ENCODE measurements at places on chromosomes 6 and 20.

DNA sequence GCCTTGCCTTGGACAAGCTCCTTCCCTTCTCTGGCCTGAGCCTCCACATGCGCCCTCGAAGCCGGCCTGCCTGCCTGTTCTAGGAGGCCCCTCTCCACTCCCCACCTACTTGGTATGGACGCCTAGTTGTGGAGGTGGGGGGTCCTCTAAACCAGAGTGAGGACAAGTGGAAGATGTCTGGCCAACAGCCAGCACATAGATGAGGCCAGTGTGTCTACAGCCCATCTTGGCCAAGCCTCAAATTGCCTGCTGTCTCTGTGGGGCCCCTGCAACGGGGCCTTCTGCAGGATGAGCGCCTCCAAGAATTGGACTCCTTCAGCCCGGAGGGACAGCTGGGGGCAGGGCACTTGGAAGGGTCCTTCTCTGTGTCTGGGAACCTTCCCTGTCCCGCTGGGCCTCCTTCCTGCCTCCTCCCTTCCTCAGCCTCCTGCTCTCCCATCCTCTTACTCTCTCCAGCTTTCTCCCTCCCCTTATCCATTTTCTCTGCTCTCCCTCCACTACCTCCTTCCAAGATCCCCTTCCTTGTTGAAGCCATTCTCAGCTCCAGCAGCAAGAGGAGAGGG lies 1.6 kb downstream of the MDFI start:
- peak; percentile 54 for DNase-seq

- DNase-seq = peak; percentile 84
Measured at GRCh38 chr20:58892141-58892931, 39.8 kb downstream of the GNAS start.

- DNase-seq = no peak
Measured at GRCh38 chr20:57988828-57989227, 239.6 kb downstream of the ANKRD60 start.

GRCh38 chr6:21024616-21025015 lies 490.4 kb downstream of the CDKAL1 start:
- no peak for DNase-seq

DNA sequence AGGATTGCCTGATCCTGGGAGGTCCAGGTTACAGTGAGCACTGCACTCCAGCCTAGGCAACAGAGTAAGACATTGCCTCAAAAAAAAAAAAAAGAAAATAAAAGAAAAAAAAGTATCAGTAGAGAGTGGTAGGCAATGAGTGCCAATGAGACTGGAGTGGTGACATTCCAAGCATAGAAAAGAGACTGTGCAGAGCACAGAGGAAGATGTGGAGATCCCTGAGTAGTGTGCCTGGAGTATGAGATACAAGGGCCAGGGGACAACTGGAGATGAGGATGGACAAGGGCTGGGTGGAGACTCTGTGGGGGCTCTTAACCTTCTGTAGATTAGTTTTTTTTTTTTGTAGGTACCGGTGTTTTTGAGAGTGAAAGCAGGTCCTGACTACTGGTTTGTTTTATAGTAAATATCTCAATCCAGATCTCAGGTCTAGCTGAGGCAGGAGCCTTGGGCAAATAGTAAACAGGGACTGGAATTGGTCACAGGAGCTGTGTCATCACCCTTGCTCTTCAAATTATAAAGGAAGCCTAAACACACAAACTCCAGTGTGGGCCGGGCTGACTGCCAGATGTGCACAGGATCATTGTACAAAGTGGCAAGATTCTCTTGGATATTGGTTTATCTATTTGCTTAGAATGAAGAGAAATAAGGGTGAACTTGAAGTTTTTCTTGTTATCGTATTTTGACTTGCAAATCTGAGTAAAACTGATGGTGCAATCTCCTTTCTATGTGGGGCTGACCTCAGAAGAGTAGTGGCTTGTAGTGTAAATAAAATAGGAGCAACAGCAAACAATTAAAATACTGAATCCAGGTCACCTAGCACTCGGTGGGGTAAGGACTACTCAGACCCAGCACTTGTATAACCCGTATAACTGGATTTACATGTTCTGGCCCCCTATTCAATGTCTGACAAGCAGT lies 144.9 kb downstream of the SOX4 start:
- peak; percentile 15 for DNase-seq

DNA sequence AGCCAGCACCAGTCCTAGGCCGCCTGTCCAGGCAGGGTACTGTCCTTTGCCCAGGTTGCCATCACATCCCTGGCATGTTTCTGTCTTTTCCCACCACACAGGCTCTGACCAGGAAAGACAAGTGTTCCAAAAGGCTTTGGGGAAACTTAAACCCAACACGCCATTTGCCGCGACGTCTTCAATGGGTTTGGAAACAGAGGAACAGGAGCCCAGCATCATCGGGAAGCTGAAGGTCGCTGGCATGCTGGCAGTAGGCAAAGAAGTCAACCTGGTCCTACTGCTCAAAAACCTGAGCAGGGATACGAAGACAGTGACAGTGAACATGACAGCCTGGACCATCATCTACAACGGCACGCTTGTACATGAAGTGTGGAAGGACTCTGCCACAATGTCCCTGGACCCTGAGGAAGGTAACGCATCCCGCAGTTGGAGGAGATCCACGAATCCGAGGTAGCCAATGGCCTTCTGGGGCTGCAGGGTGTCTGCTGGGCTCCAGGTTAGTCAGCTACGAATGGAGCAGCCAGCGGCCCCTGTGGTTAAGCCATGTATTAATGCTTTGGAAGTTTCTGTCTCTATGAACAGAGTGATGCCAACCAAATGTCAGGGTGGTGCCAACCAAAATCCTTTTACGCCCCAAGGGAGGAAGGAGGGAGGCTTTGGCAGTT lies 36.2 kb downstream of the TGM3 start:
- DNase-seq = no peak

DNA sequence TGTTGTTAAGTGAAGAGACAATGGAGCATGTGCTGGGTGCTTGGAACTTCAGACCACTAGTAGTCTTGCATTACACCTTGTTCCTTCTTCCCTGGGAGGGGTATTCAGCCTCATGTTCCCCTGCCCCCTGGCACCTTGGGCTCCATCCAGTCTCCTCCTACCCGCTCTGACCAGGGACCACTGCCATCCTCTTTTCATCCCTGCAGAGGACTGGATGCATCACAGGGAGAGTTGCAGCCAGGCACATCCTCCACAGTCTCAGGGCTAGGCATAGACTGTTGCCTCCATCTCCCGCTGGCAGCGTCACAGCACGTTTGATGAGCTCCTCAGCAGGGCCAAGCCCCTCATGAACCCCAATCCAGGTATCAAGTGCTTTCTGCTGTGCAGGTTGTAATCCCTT lies 1.3 kb upstream of the TAAR8 start:
- no peak for DNase-seq

- no peak for DNase-seq
Measured at GRCh38 chr20:19408971-19409370, 196.5 kb downstream of the SLC24A3 start.

- DNase-seq = peak; percentile 2
Measured at GRCh38 chr6:133890711-133891148, 1.8 kb downstream of the TCF21 start.

DNA sequence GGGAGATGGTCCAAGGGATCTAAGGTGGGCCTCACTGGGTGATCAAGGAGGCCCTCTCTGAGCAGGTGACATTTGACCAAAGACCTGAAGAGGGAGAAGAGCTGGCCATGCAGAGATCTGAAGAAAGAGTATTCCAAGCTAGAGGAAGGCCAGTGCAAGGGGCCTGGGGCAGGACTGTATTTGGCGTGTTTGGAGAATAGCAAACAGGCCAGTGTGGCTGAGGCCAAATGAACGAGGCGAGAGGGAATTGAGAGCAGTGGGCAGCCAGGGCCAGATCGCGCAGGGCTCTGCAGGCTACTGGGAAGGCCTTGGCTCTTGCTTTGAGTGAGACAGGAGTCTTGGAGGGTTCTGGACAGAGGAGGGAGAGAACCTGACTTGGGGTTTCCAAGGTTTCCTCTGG lies 9.3 kb downstream of the NOL4L start:
- no peak for DNase-seq

DNA sequence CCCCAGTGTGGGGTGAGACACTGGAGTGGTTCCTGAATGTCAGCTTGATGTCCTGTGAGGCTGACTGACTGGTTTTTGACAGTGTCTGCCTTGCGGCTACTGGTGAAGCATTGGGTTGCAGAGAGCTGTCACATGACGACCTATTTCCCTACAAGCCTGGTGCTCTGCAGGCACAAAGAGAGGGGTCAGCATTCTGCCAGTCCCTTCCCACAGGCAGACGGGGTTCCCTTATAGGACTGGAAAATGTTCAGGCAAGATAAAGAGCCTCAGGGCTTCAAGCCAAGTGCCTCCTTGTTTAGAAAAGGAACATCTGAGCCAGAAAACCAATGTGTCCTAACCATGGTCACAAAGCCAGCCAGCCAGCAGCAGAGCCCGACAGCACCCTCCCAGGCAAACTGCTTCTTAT lies 11.0 kb downstream of the LY86 start:
- DNase-seq = no peak

Data from fibroblast of skin of right biceps (primary cell).